Fibroblast of pulmonary artery (primary cell): ENCODE measurements at places on chromosomes 3 and 15.

DNA sequence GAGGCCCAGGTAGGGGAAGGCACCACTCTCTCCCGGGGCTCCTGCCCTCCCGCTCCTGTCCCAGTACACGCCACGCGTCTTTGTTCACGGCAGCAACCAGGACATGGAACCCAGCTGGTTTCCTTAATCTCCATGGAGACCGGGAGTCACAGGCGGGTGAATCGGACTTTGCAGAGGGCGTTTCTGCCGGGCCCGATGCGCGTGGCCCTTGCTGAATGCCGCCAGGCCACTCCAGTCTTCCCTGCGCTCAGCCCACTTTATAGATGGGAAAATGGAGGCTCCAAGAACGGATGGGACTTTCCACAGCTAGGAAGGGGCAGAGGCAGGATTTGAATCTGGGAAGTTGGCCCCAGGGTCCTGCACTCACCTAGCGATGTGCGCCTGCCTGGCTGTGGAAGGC is 7.4 kb downstream of the PLXND1 start:
- DNase-seq, result no peak

DNA sequence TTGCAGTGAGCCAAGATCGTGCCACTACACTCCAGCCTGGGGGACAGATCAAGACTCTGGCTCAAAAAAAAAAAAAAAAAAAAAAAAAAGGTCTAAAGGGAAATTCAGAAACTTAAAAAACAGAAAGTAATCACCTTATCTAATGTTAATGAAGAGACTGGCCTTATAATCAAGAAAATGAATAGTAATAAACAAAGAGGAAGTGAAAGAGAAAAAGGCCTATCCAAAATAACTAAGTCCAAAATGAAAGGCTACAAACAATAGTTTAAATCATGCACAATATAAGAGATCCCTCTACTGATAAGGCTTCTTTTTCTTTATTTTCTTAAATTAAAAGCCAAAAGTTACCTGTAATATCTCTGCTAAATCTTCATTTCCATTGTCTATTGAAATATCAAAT is 37.1 kb upstream of the HDC start:
- no peak for DNase-seq

GRCh38 chr3:12719541-12719940 is 39.5 kb downstream of the TMEM40 start:
- DNase-seq, result no peak

- no peak for DNase-seq
Measured at GRCh38 chr3:147395899-147396711, 10.2 kb downstream of the ZIC4 start.

- DNase-seq, result no peak
Measured at GRCh38 chr3:17301271-17301670, 416.5 kb downstream of the PLCL2 start.

DNA sequence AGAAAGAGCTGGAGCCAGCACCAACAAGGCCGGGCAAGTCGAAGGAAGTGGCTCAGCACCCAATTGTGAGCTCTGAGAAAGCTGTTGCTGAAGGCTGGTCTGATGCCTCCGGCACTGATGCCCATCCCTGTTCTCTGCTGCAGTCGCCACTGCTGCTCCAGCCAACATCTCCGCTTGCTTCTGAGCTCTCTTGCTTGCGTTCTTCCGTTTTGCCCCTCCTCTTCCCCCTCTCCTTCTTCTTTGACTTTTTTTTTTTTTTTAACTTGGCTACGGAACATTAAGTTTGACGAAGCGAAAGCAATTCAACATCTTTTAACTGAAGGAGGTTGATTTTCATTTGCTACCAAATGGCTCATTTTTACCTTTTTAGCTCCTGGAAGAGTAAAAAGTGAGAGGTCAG is 442.9 kb downstream of the MCTP2 start:
- DNase-seq, result no peak

- DNase-seq, result peak; percentile 23
Measured at GRCh38 chr3:152589644-152590043, 245.3 kb upstream of the P2RY1 start.

- DNase-seq, result no peak
Measured at GRCh38 chr3:181881749-181882148, 170.0 kb downstream of the SOX2 start.

GRCh38 chr3:104132566-104133403 is 1233.9 kb upstream of the ALCAM start:
- peak; percentile 2 for DNase-seq

DNA sequence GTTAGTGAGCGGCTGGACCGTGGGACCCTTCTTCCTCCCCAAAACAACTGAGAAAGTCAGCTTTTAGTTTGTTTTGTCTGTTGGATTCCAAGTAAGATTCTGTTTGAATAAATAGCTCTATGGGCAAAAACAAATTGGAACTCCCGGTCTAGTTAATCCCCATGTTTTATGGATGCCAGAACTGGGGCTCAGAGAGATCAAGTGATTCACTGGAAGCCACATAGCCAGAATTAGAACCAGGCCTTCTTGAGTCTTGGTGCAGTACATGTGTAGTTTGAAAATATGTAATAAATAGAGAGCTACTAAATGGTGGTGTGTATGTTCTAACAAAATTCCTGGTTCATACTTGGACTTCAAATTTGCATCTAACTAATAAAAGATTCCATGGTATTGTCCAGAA is 29.3 kb upstream of the POLR2M start:
- no peak for DNase-seq

DNA sequence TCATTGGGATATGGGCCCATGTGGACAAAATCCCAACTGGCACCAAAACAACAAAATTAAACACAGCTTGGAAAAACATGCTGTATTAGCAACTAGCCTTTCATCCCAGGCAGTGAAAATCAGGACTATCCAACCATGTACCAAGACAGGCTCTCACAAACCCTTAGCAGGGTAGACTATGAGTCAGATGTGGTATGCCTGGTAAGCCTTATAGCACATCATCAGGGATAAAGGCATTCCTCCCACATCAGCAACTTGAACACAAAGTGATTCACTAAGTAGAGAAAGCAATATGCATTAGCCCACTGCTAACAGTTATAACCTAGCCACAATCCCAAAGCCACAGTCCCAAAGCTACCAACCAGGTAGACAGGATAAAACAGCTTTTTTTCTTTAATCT is 8.0 kb downstream of the CEP152 start:
- DNase-seq, result peak; percentile 84

DNA sequence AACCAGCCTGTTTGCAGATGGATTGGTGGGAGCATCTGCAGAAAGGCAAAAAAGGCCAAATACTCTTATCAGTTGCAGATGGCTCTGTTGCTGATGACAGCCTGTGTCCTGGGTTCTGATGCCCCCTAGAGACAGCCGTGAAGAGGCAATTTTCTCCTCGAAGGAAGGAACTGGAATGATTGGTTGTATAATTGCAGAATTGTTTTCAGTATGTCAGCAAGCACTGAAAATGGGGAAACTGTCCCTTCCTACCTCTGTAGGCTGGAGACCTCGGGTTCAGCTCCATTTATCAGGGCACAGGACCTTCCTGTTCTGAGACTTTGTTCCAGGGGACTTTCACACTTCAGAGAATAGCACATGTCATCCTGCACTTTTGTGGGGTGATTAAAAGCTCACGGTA is 103.0 kb downstream of the PGPEP1L start:
- peak; percentile 59 for DNase-seq

DNA sequence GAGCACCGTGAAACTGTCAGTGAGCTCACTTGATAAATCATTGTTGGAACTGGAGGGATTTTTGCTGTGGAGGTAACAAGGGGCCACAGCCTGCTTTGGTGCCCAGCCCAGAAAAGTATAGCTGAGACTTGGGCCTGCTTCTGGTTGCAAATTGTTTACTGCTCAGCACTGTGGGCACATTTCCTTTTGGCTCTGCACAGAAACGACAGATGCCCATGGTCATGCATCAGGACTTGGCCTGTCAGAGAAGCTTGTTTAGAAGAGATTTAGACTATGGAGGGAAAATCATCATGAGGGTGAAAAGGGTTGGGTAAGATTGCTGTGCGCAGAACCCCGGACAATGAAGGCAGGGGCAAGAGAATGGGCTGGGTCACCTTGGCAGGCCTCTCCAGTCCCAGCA is 286.1 kb upstream of the CTNNB1 start:
- DNase-seq, result no peak

- no peak for DNase-seq
Measured at GRCh38 chr3:136464502-136464901, 214.4 kb downstream of the PCCB start.

- no peak for DNase-seq
Measured at GRCh38 chr3:37040231-37040630, 46.9 kb downstream of the MLH1 start.

- DNase-seq, result no peak
Measured at GRCh38 chr3:47419083-47420043, 38.5 kb downstream of the PTPN23 start.

DNA sequence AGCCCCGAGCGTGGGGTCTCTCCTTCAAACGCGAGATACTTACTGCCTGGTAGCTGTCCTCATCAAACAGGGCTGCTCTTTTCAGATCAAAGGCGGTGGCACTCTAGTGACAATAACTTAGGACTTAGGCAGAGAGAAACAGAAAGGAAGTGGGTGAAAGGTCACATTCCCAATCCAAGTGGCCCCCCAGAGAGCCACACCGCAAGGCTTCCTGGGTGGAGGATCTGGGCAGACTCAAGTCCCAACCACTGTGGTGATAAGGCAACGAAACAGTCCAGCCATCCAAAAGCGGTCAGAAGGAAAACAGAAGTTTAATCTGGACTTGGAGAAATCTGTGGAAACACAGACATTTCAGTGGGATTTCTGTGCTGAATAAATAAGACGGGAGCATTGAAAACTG is 227.2 kb downstream of the ADAMTS17 start:
- peak; percentile 81 for DNase-seq

DNA sequence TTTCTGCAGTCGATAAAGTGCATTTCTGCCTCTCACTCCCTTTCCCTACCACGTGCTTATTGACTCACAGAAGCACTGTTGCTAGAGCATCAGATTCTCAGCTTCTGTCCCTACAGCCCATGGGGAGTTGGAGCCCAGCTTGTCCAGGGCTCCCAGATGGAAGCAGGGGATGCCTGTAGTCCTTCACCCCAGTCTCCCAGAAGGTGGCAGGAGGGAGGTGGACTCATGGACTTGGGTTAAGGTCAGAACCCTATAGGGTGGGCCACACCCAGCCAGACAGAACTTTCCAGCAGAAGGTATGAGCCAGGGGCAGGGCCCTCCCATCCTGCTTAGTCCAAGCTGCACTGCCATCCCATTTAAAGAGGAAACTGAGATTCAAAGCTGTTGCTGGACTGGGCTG is 33.1 kb upstream of the SEMA3F start:
- DNase-seq, result no peak

DNA sequence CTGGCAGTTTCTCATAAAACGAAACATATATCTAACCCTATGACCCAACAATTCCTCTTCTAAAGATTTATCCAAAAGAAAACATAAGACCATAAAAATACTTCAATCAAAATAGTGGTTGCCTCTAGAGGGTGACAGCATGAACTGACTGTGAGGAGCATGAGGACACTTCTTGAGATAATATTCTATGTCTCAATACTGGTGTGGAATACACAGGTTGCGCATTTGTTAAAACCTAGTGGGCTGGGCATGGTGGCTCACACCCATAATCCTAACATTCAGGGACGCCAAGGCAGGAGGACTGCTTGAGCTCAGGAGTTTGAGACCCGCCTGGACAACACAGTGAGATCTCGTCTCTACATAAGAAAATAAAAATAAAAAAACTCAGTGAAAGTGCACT is 57.3 kb downstream of the HERC1 start:
- no peak for DNase-seq

GRCh38 chr3:150825192-150825915 is 62.4 kb upstream of the SIAH2 start:
- DNase-seq, result no peak

- DNase-seq, result no peak
Measured at GRCh38 chr3:29899021-29899420, 618.1 kb downstream of the RBMS3 start.

GRCh38 chr15:45763170-45763869 is 128.5 kb downstream of the SQOR start:
- DNase-seq, result no peak

GRCh38 chr3:52777127-52777958 is at the start of gene ITIH1:
TSS of gene ITIH1 (plus strand) at chr3:52777599. CDS start at chr3:52777616, 17 bp downstream.
- DNase-seq, result no peak
